ENCODE measurements at places on chromosomes 6 and 20.
A peak's percentile ranks its signal among the peaks of the same experiment; 100 is the strongest.

DNA sequence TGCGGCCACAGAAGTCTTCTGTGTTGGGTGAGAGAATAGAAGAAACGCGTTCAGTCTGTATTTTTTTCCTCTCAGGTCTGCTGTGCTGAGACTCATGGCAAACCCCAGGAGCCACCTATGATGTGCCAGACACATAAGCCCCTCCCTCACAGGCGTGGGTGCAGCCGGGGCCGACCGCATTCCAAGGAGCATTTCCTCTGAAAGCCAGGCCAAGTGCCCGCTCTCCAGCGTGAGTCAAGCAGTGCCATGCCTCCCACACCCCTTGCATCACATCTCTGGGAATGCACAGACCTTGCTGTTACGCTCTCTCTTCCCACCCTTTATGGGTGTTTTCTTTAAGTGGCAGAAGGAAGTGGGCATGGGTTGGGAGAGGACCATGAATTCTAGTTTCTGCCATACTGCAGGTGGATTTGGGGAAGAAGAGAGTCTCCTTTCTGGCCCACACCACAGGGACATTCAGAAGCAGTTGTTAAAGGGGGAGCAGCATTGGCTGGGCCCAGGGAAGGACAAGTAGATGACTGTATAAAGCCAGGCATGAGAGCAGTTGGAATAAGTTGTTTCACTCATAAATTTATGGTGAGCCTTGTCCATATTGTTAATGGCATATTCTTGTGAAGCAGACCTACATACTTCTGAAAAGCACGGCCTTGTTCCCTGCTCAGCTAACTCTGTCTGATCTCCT is 37.1 kb upstream of the TFAP2A start:
- DNase-seq = no peak

GRCh38 chr20:45320948-45321595 is 13.0 kb upstream of the MATN4 start:
- peak; percentile 88 for DNase-seq

GRCh38 chr6:79586548-79586947 is 44.6 kb upstream of the SH3BGRL2 start:
- DNase-seq = no peak

GRCh38 chr6:91653895-91654294 is 1067.0 kb upstream of the MAP3K7 start:
- no peak for DNase-seq

DNA sequence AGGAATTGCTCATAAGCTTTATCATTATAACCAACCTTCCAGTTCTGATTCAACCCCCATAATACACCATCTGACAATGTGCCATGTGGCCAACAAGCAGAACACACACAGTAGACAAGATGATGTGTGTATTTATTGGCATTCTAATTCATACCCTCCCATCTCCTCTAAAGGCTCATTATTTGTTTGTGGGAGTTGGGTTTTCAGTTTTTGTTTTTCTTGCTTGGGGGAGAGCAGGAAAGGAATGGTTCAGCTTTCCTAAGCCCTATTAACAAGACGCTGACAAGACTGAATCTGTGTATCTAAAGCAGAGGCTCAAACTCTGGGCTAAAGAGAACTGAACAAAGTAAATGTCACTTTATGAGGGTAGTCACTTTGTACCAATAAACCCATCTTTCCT is 36.8 kb downstream of the EPB41L2 start:
- no peak for DNase-seq

DNA sequence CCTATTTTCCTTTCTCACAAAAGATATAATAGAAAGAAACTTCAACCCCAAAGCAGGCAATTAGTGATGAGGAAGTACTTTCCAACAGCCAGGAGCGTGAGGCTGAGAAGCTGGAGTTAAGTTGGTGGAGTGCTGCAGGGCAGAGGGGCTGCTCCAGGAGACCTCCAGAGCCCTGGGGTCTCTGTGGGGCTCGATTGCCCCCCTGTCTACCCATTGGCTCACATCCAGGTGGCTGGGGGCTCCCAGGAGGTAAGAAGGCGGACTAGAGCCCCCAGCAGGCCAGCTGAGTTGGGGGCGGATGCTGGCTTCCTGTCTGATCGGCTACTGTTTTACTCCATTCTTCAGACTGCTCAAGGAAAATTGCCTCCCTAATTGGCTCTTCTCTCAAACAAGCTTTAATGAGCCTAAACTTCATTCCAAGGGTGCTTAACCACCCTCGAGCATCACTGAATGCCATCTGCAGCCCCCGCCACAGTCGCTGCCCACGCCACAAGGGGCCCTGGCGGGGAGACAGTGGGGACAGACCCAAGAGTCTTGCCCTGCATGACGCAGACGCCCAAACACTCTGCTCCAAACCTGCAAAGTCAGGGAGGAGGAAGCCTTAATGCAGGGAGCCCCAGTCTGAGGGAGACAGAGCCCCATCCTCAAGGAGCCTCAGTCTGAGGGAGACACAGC is 78.6 kb downstream of the MDGA1 start:
- DNase-seq = no peak

GRCh38 chr6:27545271-27546046 is 72.6 kb upstream of the ZNF184 start:
- no peak for DNase-seq

DNA sequence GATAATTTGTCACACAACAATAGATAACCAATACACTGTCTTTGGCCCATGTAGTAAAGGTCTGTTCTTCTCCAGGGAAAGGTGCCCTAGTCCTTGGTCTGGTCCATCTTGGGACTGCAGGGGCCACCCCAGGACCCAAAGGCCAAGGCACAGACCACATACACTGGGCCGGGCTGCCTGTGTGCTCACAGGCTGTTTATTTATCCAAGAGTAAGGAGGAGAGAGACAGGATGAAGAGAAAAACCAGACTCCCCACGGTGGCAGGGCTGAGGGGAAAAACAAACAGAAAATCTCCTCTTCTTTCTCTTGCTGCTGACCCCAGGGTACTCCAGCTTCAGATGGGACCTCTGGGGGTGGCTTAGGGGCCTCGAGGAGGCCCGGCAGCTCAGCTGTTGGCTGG is 6.5 kb upstream of the CDK5RAP1 start:
- DNase-seq = no peak

GRCh38 chr6:30163090-30163917 is at the start of gene TRIM15:
Gene TRIM15, plus strand, starts transcription at chr6:30163546. Its CDS starts 139 bp downstream, at chr6:30163685.
- no peak for DNase-seq

DNA sequence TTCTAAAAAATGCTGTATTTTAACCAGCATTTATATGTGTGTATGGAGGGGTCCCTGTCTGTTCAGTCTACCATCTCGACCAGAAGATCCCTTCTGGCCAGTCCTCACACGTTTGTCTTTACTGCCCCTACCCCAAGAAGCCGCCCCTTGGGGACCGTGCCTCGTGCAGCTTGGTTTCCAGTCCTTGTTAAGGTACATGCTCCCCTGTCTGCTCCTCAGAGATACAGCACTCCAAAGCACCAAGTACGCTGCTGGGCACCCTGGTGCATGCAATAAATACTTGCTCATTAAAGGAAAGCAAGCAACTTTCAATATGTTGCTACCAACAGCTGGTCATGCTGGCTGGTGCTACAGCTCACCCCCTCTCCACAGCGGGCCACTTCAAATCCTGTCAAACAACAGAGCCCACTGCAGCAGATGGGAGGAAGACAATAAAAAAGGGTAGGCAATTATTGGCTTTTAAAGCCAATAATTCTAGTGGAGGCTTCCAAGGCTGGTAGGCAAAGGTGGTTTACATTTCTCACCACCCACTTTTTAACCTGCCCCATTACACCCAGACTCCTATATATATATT is 61.6 kb downstream of the PSMG4 start:
- DNase-seq = no peak

DNA sequence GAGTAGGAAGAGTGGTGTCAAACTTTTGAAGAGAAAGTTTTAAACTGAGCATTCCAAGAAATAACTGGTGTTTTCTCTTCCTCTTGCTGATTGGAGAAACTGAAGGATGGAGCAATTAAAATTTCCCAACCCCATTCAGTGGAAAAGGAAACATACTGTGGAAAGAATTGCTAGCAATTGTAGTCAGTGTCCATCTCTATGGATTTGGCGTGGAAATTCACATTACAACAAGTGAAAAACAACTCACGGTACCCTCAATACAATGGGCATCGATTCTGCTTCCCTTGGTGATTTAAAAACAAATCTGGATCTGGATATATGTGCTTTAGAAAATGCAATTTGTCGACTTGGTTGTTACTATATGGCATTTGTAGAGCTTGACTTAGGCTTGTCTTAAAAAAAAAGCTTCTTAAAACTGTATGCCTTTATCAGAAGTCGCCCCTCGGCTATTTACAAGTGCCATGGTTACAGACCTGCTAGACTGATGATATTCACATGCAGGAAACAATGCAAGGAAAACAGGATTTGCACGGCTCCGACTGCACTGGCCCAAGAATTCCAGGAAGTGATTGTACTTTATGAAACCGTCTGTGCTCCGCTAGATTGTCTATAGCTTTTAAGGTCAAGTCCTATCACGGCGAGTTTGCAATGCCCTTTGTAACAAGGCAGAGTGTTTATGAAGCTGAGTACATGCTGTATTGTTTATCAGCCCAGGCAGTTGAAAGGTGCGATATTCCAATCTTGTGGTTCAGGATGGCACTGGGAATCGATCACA is 131.7 kb upstream of the PHACTR1 start:
- no peak for DNase-seq

DNA sequence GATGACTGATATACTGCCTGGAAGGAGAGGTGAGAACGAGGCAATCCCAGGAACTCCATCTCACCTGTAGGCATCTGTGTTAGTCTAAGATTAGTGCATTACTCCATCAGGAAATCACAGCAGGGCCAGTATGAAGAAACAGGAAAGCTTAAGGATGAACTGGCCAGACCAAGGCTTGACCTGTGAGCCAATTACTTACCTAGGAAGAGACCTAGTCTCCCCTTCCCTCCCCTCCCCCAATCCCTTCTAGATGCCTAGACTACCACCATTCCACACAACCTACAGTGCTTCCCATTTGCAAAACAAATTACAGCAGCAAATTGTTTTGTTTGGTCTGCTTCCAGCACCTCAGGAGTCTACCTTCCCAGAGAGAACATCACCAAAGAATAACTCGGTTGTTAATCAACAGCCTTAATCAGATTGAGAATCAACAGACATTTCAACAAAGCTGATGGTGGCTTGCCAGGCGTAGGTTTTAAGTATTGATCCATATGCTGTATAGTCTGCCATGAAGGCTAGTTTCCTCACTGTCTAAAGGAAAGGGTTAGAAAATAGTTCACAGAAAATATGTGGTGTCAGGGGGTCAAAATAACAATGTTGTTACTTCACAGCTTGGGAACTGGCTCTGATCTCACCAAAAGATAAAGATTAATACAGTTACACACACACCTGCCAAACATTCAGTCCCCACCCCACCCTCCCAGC is 10.1 kb downstream of the PKHD1 start:
- no peak for DNase-seq

DNA sequence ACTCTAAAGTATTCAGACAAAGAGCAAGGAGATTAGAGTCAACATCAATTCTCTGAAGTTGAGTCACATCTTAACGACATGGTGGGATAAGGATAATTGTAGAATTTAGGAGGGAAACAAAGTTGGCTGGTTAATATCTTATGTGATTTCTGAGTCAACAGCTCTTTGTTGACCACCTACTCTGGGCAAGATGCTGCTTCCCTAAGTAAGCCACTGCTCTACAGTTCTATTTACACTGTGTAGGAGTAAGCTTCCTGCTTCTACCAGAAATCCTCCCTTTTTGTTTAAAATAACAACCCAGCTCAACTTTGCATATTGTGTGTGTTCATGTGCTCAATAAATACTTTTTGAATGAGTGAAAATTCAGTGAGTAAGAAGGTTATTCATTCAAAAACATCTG is 3.1 kb downstream of the HS3ST5 start:
- DNase-seq = no peak

- DNase-seq = peak; percentile 2
Observed at GRCh38 chr6:131062241-131063027, 611 bp downstream of the EPB41L2 start.

DNA sequence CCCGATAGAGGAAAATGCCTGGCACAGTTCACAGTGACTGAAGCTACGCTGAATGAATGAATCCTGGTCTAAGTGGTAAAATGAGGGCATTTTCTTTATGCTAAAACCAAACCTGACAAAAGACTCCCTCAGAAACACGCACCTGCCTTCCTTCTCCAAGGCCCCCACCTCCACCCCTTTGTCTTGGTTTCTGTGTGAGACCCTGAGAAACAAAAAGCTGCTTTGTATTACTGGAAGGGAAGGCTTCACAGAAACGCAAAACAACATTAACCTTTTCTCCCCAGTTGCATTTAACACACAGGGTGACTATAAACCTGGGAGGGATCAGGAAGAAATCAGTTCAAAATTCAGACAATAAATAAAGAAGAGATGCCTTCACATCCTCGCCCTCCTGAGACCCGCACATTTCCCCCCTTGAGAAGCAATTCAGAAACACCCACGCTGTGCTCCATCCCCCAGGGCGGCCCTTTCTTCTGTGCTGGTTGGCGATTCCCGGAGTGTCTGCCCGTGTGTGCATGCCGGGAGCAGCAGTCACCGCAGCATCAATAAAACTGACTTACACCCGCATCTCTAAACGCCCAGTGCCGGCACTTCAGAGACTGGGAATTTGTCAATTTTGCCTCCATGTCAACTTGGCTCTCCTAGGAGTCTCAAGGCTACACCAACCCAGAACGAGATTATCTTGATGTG is 67.2 kb upstream of the TRAF3IP2 start:
- DNase-seq = no peak

DNA sequence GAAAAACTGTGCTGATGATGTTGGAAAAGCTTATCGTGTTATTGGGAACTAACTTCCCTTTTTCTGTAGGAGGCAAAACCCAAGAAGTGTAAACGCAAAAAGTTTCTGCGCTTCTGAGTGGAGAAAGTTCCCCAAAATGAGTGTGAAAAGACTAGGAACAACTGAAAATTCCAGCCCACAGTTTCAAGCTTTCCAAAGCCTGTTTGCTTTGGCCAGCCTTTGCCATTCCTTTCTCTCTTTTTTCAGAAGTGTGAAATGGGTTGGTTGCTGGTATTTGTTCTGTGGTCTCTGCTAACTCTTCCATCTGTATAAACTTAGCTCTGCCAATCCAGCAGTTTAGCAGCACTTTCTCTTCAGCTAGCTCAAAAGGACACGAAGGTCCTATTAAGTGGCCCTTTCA is 491.3 kb downstream of the MAFB start:
- DNase-seq = peak; percentile 10

DNA sequence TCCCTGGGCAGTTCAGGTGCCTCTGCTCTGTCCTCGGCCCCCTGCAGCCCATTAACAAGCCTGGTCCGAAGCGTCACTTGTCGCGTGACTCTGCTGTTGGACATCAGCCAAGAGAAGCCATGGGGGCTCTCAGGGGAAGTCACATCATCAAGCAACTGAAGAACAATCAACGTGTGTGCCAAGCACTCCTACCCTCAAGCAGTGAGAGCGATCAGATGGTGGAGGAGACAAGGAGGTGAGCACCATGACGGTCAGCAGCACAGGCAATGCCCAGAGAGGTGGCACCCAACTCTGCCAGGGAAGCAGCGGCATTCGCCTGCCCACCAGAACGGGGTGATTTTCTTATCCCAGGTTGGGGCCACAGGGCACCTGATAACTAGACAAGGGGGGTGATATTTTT is 132.7 kb downstream of the AGPAT4 start:
- DNase-seq = no peak

GRCh38 chr6:108453601-108454185 is 107.0 kb upstream of the FOXO3 start:
- DNase-seq = peak; percentile 40
